ENCODE measurements at places on chromosomes 7 and 10.

DNA sequence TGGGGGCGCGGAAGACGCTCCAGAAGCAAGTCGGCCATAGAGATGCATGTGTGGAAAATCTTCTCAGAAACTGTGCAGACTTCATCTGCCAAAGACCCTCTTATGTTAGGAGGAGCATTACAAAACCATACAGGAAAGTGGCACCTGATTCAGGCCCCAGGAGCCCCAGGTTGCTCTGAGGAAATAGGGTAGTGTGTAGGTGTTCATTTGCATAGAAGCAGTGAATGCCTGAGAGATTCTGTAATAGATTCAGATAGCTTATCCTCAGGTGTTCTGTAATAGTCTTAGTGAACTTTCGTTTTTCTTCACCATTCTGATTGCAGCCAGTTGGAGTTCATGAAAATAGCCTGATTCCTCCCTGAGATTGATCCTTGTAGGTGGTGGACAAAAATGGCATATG, 106.4 kb upstream of the GJD4 start:
- DNase-seq, result no peak

GRCh38 chr7:153604-154003, 38.8 kb upstream of the FAM20C start:
- no peak for DNase-seq

GRCh38 chr7:151047976-151048815, at the start of gene ASIC3:
Gene ASIC3, plus strand, starts transcription at chr7:151048531. Its CDS starts 355 bp downstream, at chr7:151048886.
- no peak for DNase-seq

DNA sequence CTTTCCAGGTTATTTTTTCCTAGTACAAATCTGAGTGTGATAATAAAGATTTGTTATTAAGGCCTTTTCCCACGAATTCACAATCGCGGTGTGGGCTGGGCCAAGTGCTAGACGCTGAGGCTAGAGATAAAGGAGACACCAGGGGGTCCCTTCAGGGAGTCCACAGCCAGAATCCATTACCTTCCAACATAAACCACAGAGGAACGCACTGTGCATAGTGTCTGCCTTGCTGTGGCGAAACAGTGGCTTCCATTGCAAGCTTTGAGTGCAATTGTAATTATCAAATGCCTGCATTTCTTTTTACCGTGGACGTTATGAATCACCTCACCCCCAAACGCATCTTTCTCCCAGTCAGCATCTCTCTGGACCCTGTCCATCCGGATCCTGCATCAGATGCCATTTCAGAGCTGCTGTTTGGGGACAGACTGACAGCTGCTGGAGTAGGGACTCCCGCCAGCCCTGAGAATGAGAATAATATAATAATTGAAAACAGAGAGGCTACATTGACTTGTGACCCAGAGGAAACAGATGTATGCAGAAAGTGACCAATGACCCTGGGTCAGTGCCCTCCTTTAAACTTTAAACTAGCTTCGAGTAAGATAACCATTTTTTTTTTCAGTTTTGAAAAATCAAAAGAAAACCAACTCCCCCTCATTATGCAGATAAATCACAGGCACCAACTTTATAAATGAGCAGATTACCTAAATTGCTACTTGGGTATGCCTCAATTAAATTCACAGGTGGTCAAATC, 456.2 kb upstream of the NRP1 start:
- DNase-seq, result no peak

- DNase-seq, result no peak
Observed at GRCh38 chr10:45370202-45370955, 3.6 kb upstream of the ALOX5 start.

All from esophagus squamous epithelium (tissue), 5 donors.